Glomerular endothelial cell (primary cell): ENCODE measurements at places on chromosomes 5 and 9. TPM values are rescaled to one million over a fixed set of nuclear protein-coding genes. Genes with fewer than 3 reads are reported as not detected.

The UNC5A gene
- total RNA-seq, result 18.5 and 24.0 TPM in 2 replicates

The EPB41L4A gene
- total RNA-seq, result 26.5 and 33.8 TPM in 2 replicates

The OR2V2 gene
- not detected in 2 replicates for total RNA-seq

The SV2C gene
- total RNA-seq, result not detected in 2 replicates

The ZNF483 gene
- total RNA-seq, result 1.7 and 2.7 TPM in 2 replicates

The INSL6 gene
- total RNA-seq, result not detected in 2 replicates

The GRM6 gene
- not detected in 2 replicates for total RNA-seq

The GLRA1 gene
- total RNA-seq, result not detected in 2 replicates

The SPATA31D4 gene
- not detected in 2 replicates for total RNA-seq

DNA sequence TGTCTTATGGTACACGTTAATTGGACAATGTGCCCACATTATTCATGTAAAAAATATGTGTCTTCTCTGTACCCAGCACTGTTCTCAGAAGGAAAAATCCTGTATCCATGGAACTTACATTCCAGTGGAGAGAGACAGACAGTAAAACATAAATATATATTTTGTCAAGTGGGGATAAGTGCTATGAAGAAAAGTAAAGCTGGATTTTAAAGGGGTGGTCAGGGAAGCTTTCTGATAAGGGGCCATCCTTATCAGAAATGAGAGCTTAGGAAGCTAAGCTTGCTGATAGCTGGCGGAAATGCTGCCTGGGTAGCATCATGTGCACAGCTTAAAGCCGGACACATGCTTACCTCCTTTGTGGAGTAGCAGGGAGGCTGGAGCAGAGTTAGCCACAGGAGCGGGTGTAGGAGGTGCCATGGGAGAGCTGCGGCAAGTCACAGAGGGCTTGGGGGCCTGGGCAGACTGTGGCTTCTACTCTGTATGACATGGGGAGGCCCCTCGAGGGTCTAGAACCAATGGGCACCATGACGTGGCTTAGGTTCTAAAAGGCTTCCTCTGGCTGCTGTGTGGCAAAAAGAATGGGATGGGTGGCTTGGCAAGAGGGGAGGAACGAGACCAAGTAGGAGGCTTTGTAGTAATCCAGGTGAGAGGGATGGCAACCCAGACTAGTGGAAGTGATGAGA lies 141.7 kb downstream of the FGF1 start:
- DNase-seq, result no peak

GRCh38 chr9:127492616-127493015 lies 41.3 kb downstream of the LRSAM1 start:
- no peak for DNase-seq

GRCh38 chr5:55364537-55365055 lies 56.8 kb downstream of the MTREX start:
- DNase-seq, result no peak

DNA sequence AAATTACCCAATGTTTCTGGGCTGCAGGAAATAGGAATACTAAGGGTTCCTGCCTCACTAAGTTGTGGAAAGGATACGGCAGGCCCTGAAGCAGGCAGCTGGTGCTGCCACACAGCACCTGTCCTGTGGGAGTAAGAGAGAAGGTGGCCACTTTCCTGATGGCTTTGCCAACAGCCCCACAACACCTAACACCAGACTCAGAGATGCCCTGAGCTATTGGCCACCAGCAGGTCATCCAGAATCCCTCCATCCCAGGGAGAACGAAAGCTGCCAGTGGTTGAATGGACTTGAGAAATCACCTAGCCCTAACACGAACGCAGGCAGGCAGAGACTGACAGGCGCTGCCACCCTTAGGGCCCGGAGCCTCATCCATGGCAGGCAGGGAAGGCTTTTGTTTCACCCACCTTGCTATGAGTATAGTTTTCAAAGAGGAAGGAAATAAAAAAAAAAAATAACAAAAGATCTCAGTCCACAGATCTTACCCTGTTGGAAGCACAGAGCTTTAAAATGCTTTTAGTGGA lies 82.2 kb downstream of the DCP2 start:
- DNase-seq, result no peak

DNA sequence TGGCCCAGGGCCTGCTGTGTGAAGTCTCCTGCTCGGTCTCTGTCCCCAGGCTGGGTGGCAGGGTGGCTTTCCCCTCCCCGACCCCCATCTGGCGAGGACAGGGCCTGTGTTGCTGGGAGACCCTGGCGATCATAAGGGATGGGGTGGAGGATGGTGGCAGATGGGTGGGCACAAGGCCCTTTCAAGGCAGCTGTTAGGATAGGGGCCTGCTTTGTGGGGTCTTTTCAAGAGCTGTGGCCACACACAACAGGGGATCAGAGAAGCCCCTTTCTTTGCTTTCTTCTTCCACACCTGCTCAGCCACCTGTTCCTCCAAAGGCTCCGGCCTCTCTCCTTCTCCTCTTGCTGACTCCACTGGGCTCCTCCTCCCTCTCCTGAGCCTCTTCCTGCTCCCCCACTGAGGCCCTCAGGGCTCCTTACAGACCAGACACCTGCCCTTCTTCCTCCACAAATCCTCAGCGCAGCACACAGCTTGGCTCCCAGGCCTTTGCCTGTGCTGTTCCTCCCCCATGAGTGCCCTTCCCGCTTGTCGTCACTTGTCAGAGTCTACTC lies 15.0 kb upstream of the NEURL1B start:
- no peak for DNase-seq

DNA sequence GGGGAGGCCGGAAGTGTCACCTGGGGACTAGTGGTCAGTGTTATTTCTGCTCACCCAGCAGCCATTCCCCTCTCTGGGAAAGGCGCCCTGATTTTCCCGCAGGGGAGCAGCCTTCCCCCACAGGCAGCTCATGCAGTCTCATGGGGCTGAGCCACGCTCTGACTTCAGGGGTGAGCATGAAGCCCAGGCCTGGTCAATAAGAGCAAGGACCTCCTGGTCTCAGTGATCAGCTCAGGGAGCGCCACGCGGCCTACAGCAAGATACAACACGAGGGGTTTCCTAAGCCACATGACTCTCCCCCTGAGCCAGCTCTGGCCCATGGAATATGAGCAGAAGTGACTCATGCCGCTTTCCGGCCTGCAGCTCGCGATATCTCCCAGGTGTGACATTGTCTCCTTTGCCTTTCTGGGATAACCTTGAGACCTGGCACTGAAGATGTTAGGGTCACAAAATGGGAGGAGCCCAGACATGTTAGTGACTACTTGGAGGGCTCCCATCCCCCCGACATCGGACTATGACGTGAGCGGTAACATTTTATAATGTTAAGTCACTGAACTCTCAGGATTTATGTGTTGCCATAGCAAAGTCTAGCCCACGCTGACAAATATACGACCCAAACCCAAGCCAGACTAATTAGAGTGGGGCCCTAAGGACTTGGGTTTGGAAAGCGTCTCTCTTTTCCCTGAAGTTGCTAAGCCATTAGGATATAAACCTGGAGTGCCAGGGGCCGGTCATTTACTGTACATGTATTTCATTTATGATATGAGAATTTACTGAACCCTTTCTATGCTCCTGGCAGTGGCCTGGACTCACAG lies 46.5 kb upstream of the GFPT2 start:
- no peak for DNase-seq

- no peak for DNase-seq
These were observed 36.7 kb downstream of the ARHGAP26 start for GRCh38 chr5:142806841-142807267.

DNA sequence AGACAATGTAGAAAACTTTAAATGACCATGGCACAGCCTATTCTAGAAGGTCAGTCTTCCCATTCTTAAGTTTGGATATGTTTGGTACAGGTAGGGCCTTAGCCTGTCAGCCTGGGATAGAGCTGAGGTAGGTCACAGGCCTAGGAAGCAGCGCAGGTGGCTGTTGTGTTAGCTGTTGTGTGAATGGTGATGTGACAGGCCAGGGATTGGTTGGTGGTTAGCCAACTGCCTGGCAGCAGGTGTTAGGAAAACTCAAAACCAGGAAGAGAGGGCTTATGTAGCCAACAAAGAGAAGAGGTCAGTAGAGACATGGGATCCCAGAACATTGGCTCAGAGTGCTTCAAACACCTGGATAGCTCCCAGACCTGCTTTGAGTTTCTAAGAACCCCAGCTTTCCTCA lies 84.2 kb downstream of the FBXO38 start:
- DNase-seq, result no peak

- no peak for DNase-seq
These were observed 119.7 kb downstream of the FAM174A start for GRCh38 chr5:100654895-100655294.

DNA sequence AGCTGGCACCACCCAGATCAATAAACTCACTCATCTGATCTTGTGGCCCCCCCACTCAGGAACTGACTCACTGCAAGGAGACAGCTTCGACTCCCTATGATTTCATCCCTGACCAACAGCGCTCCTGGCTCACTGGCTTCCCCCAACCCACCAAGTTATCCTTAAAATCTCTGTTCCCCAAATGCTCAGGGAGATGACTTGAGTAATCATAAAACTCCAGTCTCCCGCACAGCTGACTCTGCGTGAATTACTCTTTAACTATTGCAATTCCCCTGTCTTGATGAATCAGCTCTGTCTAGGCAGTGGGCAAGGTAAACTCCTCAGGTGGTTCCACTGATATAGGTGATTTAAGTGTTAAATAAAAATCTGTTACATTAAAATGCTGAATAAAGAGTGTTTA lies 1.9 kb upstream of the TRIM32 start:
- DNase-seq, result no peak

GRCh38 chr9:88219601-88220000 lies 81.3 kb upstream of the SPATA31C2 start:
- DNase-seq, result no peak

GRCh38 chr5:80094236-80094738 lies 59.1 kb downstream of the THBS4 start:
- DNase-seq, result no peak

- DNase-seq, result no peak
These were observed 50.3 kb downstream of the SNCAIP start for GRCh38 chr5:122362361-122362760.

- no peak for DNase-seq
These were observed 7.6 kb downstream of the PCYOX1L start for GRCh38 chr5:149365418-149365817.

GRCh38 chr5:120298981-120299380 lies 165.1 kb upstream of the PRR16 start:
- DNase-seq, result no peak

- no peak for DNase-seq
These were observed 430.1 kb upstream of the WWC1 start for GRCh38 chr5:167861129-167861927.

DNA sequence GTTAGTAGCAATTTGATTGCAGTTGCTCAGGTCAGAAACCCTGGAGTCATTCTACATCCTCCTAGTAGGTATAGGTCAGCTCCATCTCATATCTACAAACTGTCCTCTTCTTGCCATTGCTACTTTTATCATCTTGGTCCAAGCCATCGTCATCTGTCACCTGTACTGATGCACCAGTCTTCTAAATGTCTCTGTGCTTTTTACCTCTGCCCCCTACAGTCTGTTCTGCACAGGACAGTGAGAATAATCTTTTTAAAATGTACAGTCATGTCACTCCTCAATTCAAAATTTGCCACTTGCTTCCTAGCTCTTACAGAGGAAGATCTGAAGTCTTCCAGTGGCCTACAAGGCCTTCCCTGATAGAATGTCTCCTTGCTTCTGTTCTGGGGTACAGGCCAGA lies 6.8 kb downstream of the NNT start:
- DNase-seq, result no peak

- DNase-seq, result no peak
These were observed 24.8 kb downstream of the HSPB3 start for GRCh38 chr5:54480296-54480695.

GRCh38 chr9:135040892-135041291 lies 46.6 kb upstream of the OLFM1 start:
- no peak for DNase-seq

DNA sequence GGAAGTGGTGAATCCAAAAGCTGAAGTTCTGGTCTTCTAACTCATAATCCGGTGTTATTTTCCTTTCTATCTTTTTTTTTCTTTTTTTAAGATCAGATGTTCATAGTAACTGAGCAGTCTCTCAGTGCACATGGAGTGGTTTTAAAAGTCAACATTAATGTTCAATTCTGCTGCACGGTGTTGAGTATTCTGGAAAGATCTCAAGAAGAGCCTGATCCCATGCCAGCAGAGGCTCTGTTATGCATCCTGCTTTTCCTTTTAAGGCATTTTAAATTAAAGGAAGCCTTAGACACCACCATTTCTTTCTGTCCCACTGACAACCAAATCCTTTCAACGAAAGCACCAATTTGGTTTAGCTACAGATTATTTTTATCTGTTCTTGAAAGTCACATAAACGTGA lies 33.4 kb downstream of the SEMA5A start:
- DNase-seq, result no peak

GRCh38 chr9:123912167-123912897 lies 17.6 kb downstream of the DENND1A start:
- DNase-seq, result no peak

DNA sequence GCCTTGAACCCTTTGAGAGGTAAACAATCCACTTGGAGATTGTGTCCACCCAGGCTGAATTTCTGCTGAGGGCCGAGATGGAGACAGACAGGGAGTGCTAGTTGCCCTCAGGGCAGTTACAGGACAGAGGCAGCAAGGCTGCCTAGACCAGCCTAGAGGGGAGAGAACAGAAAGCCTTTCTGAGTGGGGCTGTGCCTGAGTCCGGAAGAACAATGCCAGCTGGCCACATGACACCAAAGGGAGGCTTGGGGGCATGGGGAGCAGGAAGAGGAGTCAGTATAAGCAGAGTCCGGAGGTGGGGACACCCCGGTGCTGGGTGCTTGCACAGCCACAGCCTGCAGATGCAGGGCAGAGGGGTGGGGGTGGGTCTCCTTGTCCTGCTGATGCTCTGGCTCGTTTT lies 145.7 kb downstream of the CFAP90 start:
- no peak for DNase-seq

DNA sequence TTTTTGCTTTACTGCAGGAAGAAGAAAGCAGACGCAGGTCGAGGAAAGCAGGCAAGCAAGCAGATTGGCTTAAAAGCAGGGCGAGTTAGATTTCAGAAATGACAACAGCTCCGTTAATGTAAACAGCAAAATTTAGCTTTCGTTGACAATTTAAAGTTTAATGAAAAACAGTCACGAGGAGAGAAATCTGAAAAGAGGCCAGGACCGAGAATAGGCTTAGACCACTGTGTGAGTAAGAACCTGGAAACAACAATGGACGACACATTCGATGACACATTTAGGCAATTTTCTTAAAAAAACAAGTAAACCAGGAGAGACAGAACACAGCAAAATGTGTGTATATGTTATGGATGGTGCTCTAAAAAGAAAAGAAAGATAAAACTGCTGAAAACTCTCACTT lies 155.3 kb downstream of the ISOC1 start:
- no peak for DNase-seq

- no peak for DNase-seq
These were observed 29.7 kb upstream of the ARAP3 start for GRCh38 chr5:141711687-141712086.
